ENCODE measurements at places on chromosomes 3 and 15.
A peak's percentile ranks its signal among the peaks of the same experiment; 100 is the strongest.

GRCh38 chr15:101272584-101272983 is 4.7 kb downstream of the SELENOS start:
- no peak for DNase-seq

DNA sequence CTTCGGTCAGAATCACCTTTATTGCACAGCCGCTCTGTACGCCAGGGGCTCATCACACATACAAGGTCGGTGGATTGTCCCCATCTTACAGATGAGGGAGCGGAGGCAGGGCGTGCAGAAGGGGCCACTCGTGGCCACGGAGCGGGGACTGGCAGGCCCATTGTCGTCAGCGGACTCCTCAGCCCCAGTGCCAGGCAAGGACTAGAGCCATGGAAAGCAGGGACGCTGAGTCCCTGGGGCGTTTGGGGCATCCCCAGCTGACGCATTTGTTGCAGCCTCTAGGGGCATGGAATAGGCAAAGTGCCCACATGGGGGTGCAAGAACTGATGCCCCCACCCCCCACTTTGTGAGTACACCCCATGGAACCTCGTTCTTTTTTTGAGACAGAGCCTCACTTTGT is 29.8 kb upstream of the FURIN start:
- no peak for DNase-seq

DNA sequence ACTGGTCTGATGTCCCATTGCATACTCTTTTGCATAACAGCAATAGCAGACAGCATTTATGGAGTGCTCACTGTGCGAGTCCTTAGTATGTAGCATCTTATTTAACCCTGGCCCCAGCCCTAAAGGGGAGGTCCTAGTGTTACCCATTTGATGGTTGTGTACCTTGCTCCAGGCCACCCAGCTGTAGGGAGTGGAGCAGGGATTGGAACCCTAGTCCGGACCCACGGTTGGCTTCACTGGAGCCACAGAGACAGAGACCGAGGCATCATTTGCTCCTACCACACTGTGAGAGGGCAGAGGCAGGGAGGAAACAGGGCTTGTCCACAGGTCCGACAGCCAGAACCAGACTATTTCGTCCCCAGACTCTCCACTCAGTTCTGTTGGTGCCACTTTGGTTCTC is 16.0 kb upstream of the TSEN2 start:
- no peak for DNase-seq

DNA sequence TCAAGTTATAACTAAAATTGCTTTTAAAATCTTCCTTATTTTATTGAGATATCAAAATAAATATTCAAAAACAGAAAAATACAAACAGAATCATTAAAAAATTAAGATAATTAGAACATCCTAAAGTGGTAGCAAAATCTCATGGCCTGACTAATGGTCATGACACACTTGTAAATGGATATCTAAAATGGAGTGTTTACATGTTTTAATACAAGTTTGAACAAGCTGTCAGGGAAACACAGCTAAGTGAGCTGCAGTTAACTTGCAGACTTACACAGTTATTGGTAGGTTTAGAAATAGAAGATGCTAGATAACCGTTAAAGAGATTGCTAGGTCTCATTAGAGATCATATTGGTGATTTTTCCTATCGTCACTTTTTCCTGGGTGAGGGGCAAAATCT is 242.3 kb downstream of the LPP start:
- no peak for DNase-seq

GRCh38 chr15:100311154-100311625 is 30.6 kb downstream of the ADAMTS17 start:
- DNase-seq, result no peak

DNA sequence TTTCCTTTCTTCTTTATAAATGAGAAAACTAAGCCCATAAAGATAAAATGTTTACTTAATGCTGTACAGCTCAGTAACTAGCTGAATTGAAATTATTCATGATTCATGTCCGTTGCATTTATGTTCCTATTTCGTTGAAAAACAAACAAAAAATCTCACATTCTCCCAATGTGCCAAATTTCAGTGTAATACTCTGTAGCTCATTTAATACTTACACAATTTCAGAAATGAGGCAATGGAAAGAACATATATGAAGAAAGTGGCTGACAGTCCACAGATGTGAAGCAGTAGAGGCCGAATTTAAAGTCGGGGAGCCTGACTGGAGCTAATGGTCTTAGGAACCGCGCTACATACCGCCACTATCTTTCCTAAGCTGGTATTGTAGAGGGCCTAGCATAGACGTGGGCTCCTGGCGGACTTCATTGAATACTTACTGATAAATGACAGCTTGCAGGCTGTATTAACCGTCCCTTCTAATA is 651 bp downstream of the PLSCR2 start:
- no peak for DNase-seq

- no peak for DNase-seq
Measured at GRCh38 chr15:61459785-61460707, 230.9 kb upstream of the RORA start.

- no peak for DNase-seq
Measured at GRCh38 chr15:97759363-97759762, 201.1 kb upstream of the ARRDC4 start.

GRCh38 chr3:66454464-66454859 is 46.4 kb downstream of the LRIG1 start:
- DNase-seq, result no peak

- DNase-seq, result peak; percentile 71
Measured at GRCh38 chr3:172038798-172039435, 461 bp upstream of the FNDC3B start.

GRCh38 chr3:37944391-37944842 is 46.2 kb upstream of the VILL start:
- DNase-seq, result no peak

- no peak for DNase-seq
Measured at GRCh38 chr3:24605511-24606028, 110.9 kb upstream of the THRB start.

DNA sequence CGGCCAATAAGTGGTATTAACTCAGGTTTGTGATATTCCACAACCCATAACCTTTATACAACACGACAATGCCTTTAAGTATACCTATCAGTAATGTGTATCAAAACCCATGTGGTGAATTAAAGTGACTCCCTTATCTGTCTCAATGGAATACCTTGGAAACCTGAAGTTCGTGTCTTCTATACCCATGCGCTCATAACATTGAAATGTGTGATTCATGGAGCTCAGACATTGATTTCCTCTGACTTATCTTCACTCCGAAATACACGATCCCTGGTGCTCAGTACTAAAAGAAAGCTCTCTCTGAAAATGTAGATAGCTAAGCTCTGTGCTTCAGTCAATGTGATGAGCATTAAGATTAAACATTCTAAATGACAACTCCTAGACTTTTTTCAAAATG is 140.3 kb downstream of the TBC1D5 start:
- DNase-seq, result peak; percentile 21

GRCh38 chr15:63054281-63054683 is 11.7 kb downstream of the TPM1 start:
- DNase-seq, result no peak

GRCh38 chr15:87656372-87656771 is 600.2 kb downstream of the NTRK3 start:
- DNase-seq, result no peak

- DNase-seq, result no peak
Measured at GRCh38 chr15:55247311-55247710, 42.3 kb downstream of the RAB27A start.

GRCh38 chr15:80191897-80192595 is 39.2 kb downstream of the FAH start:
- DNase-seq, result no peak

- DNase-seq, result no peak
Measured at GRCh38 chr3:187828579-187829452, 83.5 kb upstream of the BCL6 start.

- no peak for DNase-seq
Measured at GRCh38 chr3:9173445-9173844, 76.0 kb downstream of the SRGAP3 start.
